Stimulated activated CD4-positive, alpha-beta T cell treated with anti-CD3 and anti-CD28 coated beads, Interleukin-4, amount 100 ng/mL, for 1 hour (primary cell): ENCODE measurements at places on chromosomes 3 and 15.

DNA sequence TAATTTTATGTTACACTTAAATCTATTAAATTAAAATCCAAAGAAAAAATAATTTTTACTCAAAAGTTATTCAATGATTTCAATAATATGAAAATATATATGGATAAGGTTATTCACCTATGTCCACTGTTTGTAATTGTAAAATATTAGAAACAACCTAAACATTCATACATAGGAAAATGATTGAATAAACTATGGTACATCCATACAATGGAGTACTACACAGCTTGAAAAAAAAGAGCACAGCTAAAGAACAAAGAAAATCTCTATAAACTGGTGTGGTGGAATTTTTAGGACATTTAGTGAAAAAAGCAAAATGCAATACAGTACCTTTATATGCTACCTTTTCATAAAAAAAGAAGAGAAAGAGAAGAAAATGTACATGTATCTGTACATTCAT lies 52.8 kb downstream of the SHOX2 start:
- no peak for DNase-seq

DNA sequence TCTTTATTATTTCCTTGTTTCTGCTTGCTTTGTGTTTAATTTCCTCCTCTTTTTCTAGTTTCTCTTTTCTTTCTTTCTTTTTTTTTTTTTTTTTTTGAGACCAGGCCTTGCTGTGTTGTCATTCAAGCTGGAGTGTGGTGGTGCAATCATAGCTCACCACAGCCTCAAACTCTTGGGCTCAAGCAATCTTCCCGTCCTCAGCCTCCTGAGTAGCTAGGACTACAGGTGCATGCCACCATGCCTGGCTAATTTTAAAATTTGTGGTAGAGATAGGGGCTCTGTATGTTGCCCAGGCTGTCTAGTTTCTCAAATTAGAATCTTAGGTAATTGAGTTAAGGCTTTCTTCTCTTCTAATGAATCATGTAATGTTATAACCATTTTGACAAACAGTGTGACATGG lies 22.4 kb downstream of the SLMAP start:
- no peak for DNase-seq

DNA sequence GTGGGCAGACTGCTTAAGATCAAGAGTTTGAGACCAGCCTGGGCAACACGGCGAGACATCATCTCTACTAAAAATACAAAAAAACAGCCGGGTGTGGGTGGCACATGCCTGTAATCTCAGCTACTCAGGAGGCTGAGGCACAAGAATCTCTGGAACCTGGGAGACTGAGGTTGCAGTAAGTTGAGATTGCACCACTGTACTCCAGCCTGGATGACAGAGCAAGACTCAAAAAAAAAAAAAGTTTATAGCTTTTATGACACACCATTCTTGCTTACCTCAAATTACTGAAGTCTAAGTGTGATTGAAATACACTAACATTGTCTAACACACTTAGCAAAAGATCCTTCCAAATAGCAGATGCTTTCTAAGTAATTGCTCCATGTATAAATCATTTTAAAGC lies 207.6 kb downstream of the STAG1 start:
- no peak for DNase-seq

DNA sequence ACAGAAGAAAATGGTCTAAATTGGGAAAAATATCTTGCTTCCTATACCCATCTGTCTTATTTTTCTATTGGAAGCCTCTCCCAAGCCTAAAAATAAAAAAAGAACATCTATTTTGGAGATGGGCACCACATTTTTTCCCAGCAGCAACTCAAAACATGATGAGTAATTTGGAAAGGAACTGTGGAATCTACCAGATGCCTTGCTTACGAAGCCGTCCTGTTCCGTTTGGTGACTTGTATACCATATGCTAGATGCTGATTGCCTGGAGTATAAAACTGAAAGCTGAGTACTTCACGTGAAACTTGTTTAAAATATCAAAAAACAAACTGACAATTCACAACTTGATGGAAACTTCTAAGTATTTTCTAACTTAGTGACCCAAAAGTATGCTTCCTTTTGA lies 491.0 kb downstream of the ROBO2 start:
- DNase-seq, result no peak

- DNase-seq, result no peak
Measured at GRCh38 chr3:116966649-116967048, 257.1 kb downstream of the TUSC7 start.

DNA sequence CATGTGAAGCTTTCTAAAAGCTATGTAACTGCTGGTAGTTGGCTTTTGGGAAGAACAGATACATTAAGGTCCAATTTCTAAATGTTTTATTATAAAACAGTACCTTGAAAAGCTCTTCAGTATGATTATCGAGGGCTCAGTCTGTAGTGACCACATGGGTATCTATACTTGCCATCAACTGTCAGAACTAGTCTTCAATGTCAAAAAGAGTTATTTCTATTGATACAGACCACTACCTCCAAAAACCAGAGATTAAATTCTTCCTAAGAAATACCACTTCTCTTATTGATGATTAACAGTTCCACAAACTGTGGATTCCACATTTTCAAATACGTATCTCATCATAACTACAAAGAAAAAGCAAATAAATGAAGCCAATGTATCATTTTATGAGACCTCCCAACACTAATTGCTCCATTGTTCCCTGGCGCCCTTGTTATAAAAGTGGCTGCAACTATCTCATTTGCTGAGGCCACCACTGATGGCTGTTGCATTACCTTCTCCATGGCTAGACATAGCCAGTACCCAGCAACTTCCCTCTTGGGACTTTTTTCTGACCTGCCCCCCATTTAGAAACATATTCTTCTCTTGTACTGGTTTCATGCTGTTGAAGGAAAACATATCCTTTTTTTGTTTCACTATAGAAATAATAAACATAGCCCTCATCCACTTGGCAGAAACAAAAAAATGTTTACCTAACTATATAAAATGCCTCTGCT lies 33.9 kb upstream of the MBNL1 start:
- no peak for DNase-seq

DNA sequence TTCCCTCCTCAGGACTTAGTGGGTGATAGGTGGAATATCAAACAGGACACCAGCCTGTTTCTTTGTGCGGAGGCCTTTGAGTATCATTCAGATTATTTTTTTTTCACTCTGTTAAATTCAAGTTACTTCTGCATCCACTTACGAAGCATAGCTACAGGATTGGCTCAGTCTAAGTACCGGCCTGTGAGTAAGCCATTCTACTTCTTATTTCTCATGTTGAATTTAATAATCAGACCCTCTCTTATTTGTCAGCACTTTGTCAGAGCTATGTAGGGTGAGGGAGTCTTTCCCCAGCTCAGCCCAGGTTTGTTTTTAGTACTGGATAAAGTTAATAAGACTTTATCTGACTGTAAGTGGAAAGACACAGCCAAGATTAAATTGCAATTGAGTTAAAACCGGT lies 54.7 kb downstream of the ITPR1 start:
- DNase-seq, result no peak

DNA sequence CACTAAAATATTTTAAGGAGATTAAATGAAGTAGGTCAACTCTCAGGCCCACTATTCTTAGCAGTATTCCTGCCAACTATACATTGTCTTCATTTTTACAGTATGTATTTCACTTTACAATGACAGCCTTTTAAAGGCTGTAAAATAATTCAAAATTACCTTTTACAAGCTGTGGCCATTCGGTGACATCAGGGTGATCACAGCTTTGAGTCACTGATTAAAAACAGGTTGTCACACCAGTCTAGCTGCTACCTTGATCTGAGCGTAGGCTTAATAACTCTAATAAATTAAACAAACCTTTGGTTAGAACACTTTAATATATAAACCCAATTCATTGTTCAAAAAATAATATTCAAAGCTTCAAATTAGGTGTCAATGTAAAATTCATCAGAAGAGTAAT lies 29.9 kb downstream of the UBE3A start:
- DNase-seq, result no peak

DNA sequence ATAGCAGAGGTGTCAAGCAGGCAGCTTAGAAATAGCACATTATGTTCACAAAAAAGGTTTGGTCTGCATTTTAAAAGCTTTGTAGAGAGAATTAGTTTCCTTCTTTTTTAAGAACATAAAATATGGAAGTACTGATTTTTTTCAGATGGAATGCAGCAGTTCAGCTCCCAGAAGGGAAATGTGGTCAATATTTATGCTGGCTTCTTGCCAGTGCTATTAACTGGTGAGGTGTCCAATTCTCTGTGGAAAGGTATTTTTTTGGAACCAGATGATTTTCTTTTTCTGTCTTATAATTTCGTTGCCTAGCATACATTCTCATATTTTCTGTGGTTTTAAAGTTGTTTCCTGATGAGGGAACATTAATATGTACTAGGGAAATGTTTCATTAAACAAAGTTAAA lies 211.4 kb upstream of the ZNF385D start:
- DNase-seq, result no peak

GRCh38 chr3:46909535-46910161 lies 32.1 kb downstream of the PTH1R start:
- DNase-seq, result peak; percentile 78

- no peak for DNase-seq
Measured at GRCh38 chr3:56590814-56591213, 33.8 kb downstream of the CCDC66 start.

GRCh38 chr3:56811546-56812202 lies 9.9 kb upstream of the ARHGEF3 start:
- DNase-seq, result no peak

GRCh38 chr3:32481791-32482631 lies 20.6 kb downstream of the CMTM6 start:
- DNase-seq, result no peak

- no peak for DNase-seq
Measured at GRCh38 chr3:99570061-99570460, 68.3 kb upstream of the COL8A1 start.
